Activated CD8-positive, alpha-beta memory T cell treated with anti-CD3 and anti-CD28 coated beads for 4 hours (primary cell): ENCODE measurements at places on chromosomes 13 and 19.

GRCh38 chr13:49444524-49445395, 686 bp downstream of the SETDB2 start:
- DNase-seq, result no peak

DNA sequence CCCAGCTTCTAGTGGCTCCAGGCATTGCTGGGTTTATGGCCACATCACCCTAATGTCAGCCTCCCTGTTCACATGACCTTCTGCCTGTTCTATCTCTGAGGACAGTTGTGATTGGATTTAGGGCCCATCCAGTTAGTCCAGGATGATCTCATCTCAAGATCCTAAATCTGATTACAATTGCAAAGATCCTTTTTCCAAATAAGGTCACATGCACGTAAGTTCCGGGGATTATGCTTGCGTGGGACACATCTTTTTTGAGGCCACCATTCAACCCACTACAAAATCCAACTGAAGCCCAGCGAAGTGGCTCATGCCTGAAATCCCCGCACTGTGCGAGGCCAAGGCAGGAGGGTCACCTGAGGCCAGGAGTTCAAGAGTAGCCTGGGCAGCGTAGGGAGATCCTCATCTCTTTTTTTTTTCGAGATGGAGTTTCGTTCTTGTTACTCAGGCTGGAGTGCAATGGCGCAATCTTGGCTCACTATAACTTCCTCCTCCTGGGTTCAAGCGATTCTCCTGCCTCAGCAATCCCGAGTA, 12.3 kb downstream of the PLD3 start:
- no peak for DNase-seq

- DNase-seq, result no peak
Measured at GRCh38 chr13:33080972-33081590, 64.9 kb downstream of the KL start.

DNA sequence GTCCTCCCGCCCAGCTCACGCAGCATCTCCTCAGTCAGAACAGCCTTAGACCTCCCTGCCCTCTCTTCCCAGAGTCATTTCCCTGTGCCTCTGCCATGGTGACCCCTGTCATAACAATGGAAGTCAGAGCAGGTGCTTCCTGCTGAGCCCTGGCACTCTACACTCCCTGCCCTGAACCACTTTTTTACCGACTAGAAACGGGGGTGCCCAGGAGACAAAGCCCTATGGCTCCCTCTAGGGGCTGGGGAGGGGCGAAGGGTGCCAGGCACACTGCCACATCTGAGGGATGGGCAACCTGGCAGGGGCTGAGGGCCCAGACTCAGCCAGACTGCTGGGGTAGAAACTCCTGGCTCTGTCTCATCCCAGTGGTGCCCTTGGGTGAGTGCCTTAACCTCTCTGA, 16.4 kb downstream of the ZNF574 start:
- no peak for DNase-seq

- DNase-seq, result peak; percentile 93
Measured at GRCh38 chr19:43474986-43475705, 9.7 kb upstream of the LYPD3 start.

DNA sequence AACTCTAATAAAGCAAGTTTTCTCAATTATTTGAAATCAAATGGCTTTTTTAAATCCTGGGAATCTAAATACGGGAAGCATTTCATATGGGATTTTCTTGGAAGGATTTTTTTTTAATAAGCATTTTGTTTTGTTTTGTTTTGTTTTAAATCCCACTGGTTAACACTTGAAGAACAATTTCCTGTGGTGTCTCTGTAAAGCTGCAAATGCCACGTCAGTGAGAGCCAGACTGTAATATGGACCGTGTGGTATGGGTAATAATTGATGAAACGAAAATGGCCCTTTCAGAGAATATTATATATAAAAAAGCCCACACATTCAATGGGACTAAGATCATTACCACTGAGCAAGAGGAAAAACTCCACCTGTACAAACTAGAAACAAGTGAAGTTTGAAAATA, 33.9 kb upstream of the MIR17HG start:
- no peak for DNase-seq

DNA sequence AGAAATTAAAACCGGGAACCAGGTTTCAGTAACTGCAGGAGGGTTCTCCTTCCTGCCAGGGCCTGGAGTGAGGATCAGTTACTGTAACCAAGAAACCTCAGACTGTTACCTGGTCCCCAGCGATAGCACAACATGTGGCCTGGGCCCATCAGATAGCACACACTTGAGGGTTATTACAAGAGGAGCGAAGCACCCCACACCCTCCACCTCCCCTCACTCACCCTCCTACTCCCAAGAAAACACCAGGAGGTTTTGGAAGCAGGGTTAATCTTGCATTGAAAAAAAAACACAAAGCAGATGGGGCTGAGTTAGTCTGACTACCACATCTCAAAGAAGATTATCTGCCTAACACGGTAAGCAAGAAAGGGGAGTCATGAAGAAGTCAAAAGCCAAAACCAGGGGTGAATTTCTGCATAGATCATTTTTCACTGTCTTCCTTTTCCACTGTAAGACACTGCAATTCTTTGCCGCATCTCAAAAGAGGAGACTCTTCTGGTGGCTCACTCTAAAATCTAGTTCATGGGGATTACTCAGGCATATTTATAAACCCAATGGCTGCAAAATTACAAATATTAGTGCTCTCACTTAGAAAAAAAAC, 75.9 kb upstream of the DOCK9 start:
- no peak for DNase-seq

DNA sequence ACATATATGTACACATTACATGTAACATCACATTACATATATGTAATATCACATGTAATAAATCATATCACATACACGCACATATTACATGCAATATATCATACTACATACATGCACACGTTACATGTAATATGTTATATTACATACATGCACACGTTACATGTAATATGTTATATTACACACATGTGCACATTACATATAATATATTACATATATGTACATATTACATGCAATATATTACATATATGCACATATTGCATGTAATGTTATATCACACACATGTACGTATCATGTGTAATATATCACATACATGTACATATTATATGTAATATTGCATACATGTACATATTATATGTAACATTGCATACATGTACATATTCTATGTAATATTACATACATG, 77.6 kb downstream of the GADD45B start:
- DNase-seq, result no peak

- no peak for DNase-seq
Measured at GRCh38 chr19:4365341-4365740, 22.0 kb downstream of the MPND start.

DNA sequence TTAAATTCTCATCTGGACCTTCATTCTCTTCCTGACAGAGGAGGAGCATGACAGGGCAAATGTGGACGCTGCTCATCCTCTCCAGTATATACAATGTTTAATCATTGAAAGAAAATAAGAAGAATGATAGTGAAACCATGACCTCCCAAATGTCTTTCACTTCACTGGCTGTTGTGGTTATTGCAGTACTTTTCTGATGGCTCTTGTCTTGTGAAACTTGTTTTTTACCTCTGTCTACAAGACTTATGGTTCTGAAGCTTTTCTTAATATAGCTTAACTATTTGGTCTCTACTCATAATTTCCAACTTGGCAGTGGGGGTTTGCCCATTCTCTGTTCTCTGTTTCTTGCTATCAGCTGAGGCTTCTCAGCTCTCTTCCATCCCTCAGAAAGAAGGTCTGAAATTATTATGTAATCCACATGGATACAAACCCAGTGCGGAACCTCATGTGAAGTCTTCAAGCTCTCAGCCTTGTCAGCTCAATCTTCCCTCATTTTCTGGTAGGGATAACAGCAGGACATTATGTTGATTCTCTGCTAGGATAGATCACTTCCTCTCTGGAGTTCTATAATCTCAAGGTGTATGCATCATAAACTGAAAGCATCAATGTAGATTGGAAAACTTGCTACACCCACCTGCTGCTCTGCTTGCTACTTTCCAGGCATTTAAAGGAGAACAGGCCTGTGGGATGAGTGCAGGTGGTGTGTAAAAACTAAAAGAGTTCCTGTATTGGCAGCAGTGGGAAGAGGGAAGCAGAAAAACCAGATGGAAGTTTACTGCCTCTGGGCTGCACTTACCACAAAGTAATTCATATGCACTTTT, 250.3 kb upstream of the HTR2A start:
- no peak for DNase-seq

GRCh38 chr19:37966211-37966661, 59.2 kb downstream of the SIPA1L3 start:
- no peak for DNase-seq

DNA sequence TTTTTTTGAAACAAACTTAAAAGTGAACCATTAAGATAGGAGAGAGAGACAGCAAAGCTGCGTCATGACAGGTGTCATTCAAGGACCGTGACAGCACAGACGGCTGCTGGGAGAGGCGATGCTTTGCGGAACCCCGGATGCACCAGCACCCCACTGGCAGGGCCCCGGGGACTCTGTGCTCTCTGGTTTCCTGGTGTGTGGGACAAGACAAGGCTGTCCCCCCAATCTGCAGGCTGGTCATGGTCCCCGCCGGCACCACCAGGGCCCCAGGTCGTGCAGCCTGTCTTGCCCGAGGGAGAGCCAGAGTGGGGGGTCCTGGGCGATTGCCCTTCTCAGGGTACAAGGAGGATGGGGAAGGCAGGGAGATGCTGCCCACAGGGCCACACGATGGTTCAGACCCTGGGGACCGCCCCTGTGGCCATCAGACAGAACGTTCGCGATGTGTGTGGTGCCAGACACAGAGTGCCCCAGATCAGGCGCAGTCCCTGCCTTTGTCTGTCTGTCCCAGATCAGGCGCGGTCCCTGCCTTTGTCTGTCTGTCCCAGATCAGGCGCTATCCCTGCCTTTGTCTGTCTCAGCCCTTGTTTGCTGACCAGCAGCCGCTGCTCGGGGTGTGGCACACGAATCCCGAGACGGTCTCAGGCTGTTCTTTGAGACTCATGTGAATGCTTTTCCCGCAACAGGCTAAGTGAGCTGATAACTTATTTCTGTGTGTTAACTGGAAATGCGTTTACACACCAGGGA, 36.1 kb downstream of the ADPRHL1 start:
- DNase-seq, result no peak

DNA sequence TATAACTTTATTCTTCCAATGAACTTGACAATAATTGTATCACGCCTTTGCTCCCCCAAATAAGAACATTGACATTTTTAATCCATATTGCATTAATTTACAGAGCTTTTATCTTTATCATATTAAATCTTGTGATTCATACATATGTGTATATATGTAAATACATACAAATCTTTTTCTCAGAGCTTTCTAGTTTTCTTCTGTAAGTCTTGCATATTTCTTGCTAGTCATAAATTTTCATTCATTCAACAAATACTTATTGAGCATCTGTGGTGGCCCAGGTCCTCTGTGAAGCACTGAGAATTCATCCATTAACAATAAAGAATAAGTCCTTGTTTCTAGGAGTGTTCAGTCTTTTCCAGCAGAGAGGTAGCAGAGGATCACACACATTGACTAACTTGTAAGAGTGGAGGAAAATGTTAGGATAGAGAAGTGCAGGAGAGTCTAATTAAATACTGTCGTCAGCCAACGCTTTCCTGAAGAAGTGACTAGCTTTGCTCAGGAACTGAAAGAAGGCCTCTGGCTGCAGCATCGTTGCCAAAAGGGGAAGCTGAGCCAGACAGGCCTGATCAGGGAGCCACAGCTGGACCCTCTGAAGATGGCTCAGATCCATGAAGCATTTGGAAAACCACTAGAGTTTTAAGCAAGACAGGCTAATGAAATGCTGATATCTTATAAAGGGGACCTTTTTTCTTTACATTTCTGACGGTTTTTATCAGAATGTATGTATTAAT, 38.6 kb upstream of the LAMP1 start:
- DNase-seq, result no peak

- no peak for DNase-seq
Measured at GRCh38 chr13:23321535-23322241, 111.8 kb downstream of the SACS start.

GRCh38 chr13:40172878-40173277, 493.6 kb downstream of the FOXO1 start:
- no peak for DNase-seq

GRCh38 chr19:7597689-7598088, 2.0 kb downstream of the CAMSAP3 start:
- no peak for DNase-seq

DNA sequence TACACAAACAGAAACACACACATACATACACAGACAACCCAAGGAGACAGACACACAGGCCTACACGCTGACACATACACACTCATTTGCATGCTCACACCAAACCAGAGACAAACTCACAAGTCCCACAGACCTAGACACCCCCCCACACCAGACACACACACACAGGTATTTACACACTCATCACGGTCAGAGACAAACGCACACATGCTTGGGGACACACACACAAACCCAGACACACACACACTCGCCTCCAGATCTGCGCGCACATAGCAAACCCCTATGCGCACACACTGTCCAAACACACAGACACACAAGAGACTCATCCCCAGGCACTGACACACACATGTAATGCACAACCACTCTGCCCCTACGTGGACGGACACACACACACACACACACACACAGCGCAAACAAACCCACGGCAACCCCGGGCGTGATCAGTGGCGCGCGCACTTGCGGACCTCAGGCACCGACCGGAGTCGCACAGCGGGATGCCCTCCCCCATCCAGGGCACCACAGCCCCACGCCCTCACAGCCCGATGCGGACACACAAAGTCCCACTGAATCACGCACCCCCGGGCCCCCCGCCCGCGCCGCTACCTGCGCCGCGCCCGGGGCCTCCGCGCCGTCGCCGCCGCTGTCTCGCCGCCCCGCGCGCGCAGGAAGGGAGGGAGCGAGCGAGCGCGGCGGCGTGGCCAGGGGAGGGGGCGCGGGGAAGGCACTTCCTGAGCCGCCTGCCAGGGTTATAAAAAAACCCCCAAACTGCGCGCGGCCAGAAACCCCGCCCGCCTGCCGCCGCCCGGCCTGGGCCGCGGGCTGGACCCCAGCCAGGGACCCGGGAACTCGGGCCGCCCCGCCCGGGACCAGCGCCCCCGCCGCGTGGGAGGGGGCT, at the start of gene ADAMTS10:
Gene ADAMTS10 (minus strand): TSS at position 675 of the 895 bp plus-strand sequence. CDS start 5,005 bp downstream, outside the sequence.
- DNase-seq, result no peak

DNA sequence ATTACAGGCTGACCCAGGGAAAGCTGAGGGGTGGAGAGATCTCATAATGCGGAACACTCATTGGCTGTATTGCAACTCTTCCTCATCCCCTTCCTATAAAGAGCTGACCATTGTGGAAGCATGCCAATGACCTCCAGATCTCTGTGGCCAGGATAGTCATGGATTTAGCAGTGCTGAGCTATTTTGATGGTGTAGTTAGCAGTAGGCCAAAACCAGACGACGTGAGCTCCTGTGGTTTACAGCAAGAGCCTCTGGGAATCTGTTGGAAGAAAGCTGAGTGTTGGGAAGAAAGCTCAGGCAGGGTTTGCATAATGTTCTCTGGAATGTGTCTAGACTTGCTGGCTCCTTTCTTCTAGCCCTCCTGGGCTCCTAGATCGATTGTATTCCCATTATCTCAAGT, 187.5 kb upstream of the GPC6 start:
- no peak for DNase-seq

- DNase-seq, result no peak
Measured at GRCh38 chr13:35086667-35087066, 144.6 kb downstream of the NBEA start.

DNA sequence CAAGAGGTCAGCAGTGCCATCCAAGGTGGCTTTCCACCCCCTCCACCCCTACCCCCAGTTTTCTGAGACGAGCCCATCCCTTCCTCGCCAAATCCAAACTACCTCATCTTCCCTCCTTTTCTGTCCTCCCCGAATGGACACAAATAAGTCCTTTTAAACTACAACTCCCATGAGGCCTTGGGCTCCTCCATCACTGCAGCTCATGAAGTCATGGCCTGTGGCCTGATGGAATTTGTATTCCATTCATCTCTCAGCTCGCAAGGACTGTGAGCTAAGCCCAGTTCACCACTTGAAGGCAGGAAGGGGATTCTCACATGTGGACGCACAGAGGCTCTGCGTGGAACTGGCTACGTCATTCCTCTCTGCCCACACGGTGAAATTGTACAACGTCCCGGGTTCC, 12.5 kb downstream of the PTPRH start:
- DNase-seq, result no peak
